Upper lobe of left lung (tissue), 6 donors: ENCODE measurements at places on chromosomes 12 and 14.

DNA sequence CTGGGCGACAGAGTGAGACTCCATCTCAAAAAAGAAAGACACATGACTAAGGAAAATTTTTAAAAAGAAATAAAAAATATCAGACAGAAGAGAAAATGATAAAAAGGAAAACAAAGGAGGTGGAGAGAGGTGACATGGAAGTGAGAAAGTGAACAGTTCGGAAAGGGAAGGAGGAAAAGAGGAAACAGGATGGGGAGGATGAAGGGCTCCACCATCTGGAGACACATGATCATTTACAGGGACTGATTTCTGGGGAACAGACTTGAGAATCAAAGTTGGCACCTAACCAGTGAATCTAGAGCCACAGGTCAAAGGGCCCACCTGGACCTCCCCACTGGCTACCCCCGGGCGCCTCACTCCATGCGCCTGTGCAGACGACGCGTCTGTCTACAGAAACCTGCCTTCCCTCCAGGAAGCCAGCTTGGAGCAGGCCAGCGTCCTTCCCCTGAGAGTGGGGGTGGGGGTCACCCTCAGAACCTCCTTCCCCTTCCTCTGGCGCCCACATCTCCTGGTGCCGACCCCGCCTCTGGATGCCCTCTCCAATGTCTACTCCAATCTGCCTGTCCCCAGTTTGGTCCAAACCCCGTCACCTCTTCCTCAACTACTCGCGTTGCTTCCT, 60.5 kb downstream of the AMN start:
- no peak for DNase-seq

DNA sequence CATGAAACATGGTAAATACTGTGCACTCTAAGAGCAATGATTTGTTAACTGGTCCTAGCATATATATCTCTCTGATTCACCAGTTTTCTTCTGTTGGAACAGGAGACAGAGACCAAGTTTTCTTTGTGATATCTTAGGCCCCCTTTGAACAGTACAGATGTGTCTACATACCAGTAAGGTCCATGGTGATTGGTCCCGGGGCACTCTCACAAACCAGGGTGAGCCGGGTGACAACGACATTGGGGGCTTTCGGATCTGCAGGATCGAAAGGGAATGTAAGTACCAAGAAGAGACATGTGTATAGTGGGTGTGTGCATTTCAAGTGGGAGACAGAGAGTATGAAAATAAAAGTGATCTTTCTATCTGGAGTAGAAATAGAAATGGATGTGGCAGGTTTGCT, 11.3 kb upstream of the ERP27 start:
- DNase-seq = no peak

- DNase-seq = no peak
Observed at GRCh38 chr14:96383445-96383844, 8.5 kb upstream of the AK7 start.

- no peak for DNase-seq
Observed at GRCh38 chr12:115598871-115599811, 678.4 kb downstream of the MED13L start.

GRCh38 chr14:66038212-66038611, 448.0 kb upstream of the CCDC196 start:
- DNase-seq = no peak

- no peak for DNase-seq
Observed at GRCh38 chr12:56374726-56375597, 12.3 kb upstream of the APOF start.

DNA sequence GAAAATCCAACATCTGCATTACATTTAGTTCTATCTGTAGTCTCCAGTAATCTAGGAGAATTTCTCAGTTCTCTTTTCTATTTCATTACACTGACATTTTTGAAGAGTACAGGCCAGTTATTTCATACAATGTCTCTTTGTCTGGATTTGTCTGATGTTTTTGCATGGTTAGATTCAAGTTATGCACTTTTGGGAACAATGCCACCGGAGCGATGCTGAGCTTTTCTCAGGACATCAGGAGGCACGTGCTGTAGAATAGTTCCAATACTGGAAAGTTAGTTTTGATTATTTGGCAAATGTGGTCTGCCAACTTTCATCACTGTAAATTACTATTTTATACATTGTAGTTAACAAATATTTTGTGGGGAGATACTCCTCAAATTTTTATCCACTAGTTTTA, 43.1 kb downstream of the ALDH1L2 start:
- no peak for DNase-seq

- no peak for DNase-seq
Observed at GRCh38 chr12:124401704-124402221, 106.9 kb downstream of the RFLNA start.

GRCh38 chr12:125092108-125092871, 27.1 kb downstream of the AACS start:
- DNase-seq = peak; percentile 71

GRCh38 chr12:46207644-46208043, 61.2 kb downstream of the SLC38A1 start:
- no peak for DNase-seq

DNA sequence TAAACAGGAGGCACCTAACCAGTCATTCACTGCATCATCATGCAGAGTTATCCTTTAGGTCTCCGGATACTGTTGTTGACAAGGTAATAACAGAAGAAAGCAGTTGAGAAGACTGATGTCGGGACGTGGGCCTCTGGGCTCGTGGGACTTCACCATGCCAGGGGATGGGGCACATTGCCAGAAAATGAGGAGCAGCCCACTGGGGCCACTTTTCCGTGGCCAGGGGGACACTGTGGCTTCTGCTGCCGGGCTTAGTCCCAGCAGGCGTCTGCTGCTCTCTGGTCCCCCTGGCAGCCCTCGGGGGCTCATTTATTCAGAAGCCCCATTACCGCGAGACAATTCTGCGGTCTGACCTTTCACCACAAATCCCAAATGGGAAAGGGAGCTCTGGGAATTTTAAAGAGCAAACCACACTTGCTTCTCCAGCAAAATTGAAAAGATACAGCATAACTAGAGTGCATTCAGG, 201.2 kb downstream of the DAD1 start:
- no peak for DNase-seq

GRCh38 chr12:52390739-52391617, 5.5 kb upstream of the KRT84 start:
- DNase-seq = no peak

DNA sequence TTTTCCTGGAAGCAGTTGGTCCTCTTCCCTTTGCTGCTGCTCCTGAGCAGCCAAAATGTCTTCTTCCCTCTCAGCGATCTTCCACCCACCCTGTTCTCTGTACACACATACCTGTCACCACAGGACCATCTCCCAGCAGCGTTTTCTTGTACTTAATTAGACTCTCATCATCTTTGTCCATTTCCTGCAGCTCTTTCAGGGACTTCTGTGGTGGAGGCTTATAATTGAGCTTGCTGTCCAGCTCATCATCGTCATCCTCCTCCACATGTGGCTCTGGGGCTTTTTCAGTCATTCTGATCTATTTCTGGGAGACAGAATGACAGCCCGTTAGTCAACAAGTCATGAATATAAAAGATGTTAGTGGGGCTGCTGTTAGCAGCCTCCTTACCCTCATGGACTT, 11.0 kb downstream of the ARHGDIB start:
- no peak for DNase-seq

DNA sequence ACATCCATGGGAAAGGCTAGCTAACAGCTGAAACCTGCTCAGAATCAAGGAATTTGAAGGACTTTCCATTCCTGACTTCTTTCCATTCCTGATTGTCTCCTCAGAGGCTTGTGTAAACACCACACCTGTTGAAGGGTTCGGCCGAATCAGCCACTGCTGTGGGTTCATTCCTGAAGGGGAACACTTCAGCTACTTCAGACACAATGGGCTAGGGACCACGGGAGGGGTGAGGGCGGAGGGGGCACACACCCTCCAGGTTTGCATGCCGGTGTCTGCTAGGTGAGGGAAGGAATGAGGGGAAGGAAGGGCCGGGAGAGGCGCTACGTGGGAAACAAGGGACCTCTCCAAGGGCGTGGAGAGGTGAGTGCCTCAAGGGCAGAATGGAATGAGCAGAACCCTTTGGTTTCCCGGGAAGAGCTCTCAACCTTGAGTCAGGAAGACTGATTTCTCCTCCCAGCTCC, 1.3 kb downstream of the GPRC5A start:
- DNase-seq = no peak

DNA sequence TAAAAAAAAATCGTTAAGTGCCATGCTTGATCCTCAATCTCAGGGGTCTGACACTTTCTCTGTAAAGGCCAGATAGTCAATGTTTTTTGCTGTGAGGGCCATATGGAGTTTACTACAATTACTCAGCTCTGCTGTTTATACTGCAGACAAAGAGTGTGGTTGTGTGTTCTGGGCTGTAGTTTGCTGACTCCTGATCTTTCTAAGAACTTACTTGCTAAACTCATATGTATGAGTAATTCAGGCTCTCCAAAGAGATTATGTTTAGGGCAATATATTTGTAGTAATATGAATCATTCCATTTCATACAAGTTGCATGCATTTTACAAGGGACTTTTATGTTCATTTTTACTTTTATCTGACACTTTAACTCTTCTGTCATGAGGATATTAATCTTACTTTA, 188.2 kb downstream of the TMTC2 start:
- no peak for DNase-seq

- DNase-seq = no peak
Observed at GRCh38 chr12:52020539-52021336, 14.0 kb downstream of the TAMALIN start.

- DNase-seq = no peak
Observed at GRCh38 chr12:53752621-53753020, 842 bp upstream of the CISTR start.

- no peak for DNase-seq
Observed at GRCh38 chr12:10701131-10701681, 21.9 kb downstream of the YBX3 start.

GRCh38 chr12:49352351-49352750, 5.7 kb downstream of the DNAJC22 start:
- DNase-seq = no peak

- DNase-seq = no peak
Observed at GRCh38 chr12:109818905-109819500, 14.2 kb downstream of the TRPV4 start.

DNA sequence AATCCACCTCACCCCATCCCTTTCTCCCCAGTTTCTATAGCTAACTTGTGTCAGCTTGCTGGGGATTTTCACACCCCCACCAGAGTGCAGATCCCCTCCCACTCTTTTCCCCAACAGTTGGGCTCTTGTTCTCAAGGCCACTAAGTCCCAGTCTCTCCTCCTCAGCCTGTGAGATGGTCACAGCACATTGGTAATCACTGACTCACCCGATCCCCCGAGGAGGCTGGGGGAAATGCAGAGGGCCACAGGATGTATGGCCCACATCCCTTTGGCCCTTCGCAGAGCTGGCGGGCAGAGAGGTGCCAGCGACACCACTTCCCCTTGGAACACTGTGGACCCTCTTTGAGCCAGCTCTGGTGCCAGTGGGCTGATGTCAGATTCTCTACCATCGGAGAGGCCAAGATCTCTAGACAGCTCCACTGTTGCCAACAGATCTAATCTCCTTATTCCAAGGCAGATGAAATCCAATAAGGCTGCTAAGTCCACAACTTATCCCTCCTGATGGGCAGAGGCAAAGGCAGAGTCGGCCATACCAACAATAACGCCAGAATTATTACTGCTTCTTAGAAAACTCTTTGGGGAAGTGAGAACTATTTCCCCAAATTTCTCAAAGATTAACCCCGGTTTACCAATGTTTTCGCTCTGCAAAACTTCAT, 1.6 kb downstream of the FMNL3 start:
- DNase-seq = peak; percentile 47

DNA sequence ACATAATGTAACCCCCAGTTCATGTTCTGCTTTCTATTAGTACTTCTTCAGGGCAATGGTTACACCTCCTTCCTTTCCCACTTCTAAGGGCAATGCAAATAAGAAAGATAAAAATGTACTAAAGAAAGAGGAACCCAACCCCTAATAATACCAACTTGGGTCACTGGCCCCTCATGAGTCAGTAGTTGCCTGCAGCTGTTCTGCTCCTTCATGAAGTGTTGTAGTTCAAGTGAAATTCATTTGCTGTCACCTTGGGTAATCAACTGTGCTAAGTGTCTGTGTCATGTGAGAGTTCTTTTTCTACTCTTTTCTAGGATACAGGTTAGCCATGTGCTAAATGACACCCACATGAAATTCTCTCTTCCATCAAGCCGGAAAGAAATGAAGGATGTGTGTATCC, 91.8 kb downstream of the PLXNC1 start:
- DNase-seq = no peak

DNA sequence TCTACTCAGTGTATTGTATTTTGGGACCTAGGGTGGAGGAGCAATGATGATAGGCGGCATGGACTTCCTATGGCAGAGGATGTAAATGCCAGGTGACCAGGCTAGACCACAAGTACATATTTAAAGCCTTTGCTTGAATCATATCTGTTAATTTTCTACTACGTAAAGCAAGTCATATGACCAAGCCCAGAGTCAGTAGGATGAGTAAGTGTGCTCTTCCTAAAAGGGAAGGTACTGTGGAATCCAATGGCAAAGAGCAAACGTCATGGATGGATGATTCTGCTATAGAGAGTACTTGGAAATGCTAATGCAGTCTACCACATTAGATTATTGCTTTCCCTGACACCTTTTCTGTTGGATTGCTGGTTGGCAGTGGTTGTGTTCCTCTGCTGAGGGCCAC, 16.8 kb downstream of the GPATCH2L start:
- DNase-seq = no peak

GRCh38 chr14:57748279-57748678, 117.6 kb downstream of the SLC35F4 start:
- DNase-seq = no peak

GRCh38 chr12:69475237-69475975, 5.2 kb downstream of the FRS2 start:
- DNase-seq = no peak

DNA sequence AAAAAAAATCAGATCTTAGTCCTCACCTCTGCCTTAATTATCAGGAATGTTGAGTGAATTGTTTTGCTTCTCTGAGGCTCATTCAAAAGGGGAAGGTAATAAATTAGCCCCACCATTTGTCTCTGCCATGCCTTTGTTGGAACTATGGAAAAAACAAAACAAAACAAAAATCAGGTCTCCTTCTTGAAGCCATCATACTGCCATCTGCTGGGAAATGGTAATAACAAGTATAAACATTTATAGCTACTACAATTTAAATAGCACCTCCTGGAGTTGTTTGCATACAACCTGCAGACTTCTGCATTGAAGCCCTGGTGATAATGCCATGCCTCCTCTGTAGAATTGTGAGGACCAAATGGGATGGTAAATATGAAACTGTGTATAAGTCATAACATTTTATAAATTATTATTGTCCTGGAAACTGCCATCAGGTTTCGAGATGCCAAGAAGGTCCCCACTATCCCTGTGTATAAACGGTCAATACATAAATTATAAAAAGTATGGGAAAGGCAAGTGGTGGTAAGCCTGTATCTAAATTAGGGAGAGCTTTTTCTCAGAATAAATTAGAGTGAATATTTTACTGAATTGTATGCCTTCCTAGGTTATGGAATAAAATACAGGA, 87.2 kb upstream of the FGD4 start:
- DNase-seq = no peak

GRCh38 chr12:56670836-56671235, 17.2 kb downstream of the PTGES3 start:
- DNase-seq = no peak

- no peak for DNase-seq
Observed at GRCh38 chr14:71686677-71687076, 245.6 kb upstream of the RGS6 start.

- no peak for DNase-seq
Observed at GRCh38 chr12:8069582-8069981, 3.4 kb upstream of the C3AR1 start.
